Stimulated activated CD8-positive, alpha-beta memory T cell treated with anti-CD3 and anti-CD28 coated beads, Interleukin-2, amount 100 ng/mL, for 1 hour (primary cell): ENCODE measurements at places on chromosomes 3 and 15.

- DNase-seq = no peak
Observed at GRCh38 chr3:62662677-62663076, 212.5 kb downstream of the CADPS start.

DNA sequence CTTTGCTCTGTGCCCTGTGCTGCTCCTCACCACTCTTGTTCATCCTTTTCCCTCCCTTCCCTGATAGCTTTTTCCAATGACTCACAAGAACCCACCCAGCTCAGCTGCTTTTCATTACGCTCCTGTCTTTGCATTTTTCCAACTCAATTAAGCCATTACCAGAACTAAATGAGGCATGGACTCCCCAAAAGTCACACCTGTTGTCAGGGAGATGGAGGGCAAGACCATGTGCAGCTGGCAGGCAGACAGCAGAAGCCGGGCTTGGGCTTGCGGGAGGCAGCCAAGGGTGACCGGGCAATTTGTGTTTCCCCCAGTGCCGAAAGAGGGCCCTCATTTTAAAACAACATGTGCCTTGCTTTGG lies 64.3 kb downstream of the CASR start:
- DNase-seq = no peak

DNA sequence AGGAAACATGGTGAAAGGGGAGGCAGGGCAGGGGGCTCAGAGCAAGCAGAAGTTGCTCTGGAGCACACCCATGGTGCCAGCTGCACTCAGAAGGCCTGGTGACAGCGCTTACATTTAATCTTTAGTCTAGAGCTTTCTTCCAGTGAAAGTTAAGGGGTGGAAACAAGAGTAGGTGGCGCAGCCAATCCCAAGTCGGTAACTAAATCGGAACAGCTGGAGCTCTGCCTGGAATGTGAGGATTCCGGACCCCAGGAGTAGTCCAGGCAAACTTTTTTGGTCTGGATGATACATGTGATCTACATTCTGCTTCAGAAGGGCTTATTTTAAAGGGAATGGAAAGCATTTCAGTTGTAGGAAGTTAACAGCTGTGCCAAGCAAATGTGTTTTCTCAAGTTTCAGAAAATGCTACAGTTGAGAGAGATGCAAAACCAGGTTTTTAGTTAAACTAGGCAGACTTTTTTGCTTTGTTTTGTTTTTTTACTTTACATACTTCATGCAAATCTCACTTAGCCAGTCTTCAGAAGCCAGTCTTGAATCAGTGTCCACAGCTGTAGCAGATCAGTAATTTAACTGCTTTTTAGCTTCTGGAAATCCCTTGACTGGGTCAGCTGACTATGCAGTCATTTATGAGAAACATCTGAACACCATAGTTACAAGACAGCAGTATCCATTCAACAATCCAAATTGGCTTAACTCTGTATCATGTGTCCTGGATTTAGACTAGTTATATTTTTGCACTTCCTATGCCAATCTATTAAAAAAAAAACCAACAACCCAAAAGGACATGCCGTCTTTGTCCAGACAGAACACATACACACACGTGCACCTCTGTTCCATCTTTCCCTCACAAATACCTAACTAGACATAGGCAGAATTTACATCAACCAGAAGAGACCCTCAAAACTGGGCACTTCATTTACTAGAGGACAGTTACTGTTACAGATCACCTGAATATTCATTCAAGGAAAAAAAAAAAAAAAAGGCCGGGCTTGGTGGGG lies 33.2 kb downstream of the ZNF106 start:
- DNase-seq = no peak

GRCh38 chr15:101424984-101425383 lies 64.5 kb downstream of the PCSK6 start:
- no peak for DNase-seq

- DNase-seq = no peak
Observed at GRCh38 chr3:31251083-31251482, 281.6 kb upstream of the STT3B start.

DNA sequence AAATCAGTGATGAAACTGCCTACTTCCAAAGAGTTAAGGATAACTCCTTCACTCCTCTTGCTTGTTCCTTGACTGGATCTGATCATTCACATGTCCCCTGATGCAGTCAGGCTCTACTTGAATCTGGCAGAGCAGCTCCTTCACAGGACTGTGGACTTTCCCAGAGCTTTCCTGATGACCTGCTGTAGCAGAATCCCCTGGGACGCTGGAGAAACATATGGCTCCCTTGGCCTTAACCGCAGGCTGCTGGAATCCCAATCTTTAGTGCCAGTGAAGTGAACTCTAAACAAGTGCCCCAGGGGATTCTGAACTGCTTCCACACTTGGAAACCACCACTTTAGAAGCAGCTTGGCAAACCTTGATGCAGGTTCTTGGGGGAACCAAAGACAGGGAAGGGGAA lies 217.8 kb downstream of the CHST2 start:
- DNase-seq = no peak
